Sigmoid colon (tissue), 7 donors: ENCODE measurements at places on chromosomes 16 and 17. TPM values are rescaled to one million over a fixed set of nuclear protein-coding genes. Genes with fewer than 3 reads are reported as not detected.
A peak's percentile ranks its signal among the peaks of the same experiment; 100 is the strongest.

- H3K27me3 ChIP-seq: peaks cover 46% of the 10 kb centered on the region
- H3K4me1 ChIP-seq: no peaks in the 10 kb centered on the region
- DNase-seq: no peak
- no peak overlapping the region for H3K27ac ChIP-seq
- H3K4me3 ChIP-seq: peak overlapping the region; percentile 47
Observed at GRCh38 chr17:11240041-11240840, 772 bp upstream of the SHISA6 start.

- DNase-seq: peak; percentile 71
- H3K4me1 ChIP-seq: peaks cover 15% of the 10 kb centered on the region
- H3K36me3 ChIP-seq: peaks cover 5% of the 10 kb centered on the region
- H3K27ac ChIP-seq: peak overlapping the region; percentile 75
- H3K27me3 ChIP-seq: no peaks in the 10 kb centered on the region
Observed at GRCh38 chr16:353404-354290, 1.1 kb upstream of the AXIN1 start.

- H3K27me3 ChIP-seq: no peaks in the 10 kb centered on the region
- no peaks in the 10 kb centered on the region for H3K36me3 ChIP-seq
- no peak for DNase-seq
- H3K4me3 ChIP-seq: no peak overlapping the region
Observed at GRCh38 chr17:43118679-43119615, 6.2 kb downstream of the BRCA1 start.

DNA sequence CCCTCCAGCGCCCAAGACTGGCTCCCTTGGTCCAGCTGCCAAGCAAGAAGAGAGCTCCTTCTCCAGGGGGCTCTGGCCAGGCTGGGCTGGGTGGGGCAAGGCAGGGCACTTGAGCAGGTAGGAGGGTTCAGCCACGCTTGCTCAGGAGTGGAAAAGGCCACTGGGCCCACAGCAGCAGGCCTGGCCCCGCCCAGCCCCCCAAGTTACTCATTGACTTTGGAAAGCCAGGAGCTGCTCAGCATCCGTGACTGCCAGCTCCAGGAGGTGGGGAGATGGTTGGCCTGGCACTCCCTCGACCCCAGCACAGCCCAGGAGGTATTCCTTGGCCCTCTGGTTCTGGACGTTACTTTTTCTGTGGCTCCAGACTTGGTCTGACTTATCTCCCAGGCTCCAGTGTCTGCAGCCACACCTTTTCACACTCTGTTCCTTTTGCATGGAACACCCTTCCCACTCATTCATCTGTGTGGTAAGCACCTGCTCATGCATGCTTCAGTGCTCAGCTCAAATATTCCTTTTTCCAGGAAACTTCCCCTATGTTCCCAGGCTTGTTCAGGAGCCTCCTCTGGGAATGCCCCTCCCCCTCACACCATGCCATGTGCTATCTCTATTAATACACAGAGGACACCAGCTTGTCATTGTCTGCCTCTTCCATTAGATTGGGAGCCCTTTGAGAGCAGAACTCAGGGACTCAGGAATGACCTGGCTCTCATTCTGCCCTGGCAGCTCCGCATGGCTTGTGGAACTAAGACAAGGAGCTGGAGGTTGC, at the start of gene CDH16:
TSS of gene CDH16 (minus strand) at position 83 of the 766 bp plus-strand sequence. CDS start 820 bp downstream, outside the sequence.
- H3K4me3 ChIP-seq: no peak within 1 kb of the TSS
- no peak within 1 kb of the TSS for H3K27ac ChIP-seq
- no peaks in the 10 kb centered on the region for H3K27me3 ChIP-seq
- peaks cover 38% of the 10 kb centered on the region for H3K4me1 ChIP-seq
- no peak for DNase-seq

DNA sequence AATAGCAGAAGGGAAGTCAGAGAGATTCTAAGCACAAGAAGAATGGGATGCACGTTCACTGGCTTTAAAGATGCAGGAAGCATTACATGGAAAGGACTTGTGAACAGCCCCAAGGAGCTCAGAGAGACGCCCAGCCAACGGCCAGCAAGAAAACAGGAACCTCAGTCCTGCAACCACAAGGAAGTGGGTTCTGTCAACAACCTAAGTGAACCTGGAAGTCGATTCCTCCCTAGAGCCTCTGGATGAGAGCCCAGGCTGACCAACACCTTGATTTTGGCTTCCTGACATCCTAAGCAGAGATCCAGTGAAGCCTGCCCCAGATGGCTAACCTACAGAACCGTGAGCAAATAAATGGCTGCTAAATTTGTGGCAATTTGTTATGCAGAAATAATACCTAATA, 24.5 kb downstream of the GPR142 start:
- no peak for DNase-seq
- no peaks in the 10 kb centered on the region for H3K27me3 ChIP-seq
- no peak overlapping the region for H3K4me3 ChIP-seq
- no peak overlapping the region for H3K27ac ChIP-seq

DNA sequence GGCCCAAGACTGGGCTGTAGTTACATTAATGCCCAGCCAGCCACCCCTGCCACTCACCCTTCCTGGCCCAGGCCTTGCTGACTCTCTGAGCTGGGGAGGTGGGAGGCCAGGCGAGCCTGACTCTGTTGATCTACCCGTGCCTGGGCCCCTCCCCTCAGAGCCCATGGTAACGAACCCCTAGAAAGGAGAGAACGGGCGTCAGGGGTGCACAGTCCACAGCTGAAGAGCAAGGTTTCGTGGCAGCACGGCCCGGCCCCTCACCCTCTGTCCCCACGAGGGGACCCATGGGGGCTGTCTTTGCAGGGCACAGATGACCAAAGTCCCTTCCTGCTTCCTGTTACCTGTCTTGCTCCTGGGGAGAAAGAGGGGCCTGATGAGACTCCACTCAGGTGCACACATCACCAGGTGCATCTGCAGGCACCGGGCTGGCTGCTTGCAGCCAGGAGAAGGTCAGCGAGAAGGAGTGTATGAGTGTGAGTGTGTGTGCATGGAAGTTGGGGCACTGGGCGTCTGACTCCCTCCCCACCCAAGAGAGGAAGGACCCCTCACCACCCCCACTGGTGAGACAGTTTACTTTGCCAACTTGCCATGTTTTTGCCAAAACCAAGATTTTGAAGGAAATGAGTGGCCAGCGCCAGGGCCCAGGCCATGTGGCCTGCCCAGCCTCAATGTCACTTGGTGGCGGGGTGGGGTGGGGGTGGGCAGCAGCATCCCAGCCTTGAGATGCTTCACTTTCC, 359.1 kb downstream of the SEC14L1 start:
- no peaks in the 10 kb centered on the region for H3K27me3 ChIP-seq
- H3K4me1 ChIP-seq: peaks cover 6% of the 10 kb centered on the region
- peaks cover 35% of the 10 kb centered on the region for H3K36me3 ChIP-seq
- no peak overlapping the region for H3K4me3 ChIP-seq
- H3K27ac ChIP-seq: no peak overlapping the region

DNA sequence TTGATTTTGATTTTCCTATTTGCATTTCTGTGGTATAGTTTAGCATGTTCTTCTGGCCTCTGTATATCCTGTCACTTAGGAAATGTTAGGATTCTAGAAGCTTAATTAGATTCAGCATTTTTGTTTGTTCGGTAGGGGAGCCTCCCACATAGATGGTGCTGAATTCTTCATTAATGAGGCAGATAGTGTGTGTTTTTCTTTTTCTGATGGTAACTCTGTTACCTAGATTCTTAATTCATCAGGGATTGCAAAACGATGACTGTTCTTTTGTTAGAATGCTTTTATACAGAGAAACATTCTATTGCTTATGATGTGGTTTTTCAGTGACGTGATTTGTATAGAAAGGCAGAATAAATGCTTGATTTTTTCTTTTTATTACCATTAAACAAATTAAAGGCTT, 19.0 kb downstream of the BANP start:
- peaks cover 3% of the 10 kb centered on the region for H3K36me3 ChIP-seq
- H3K27ac ChIP-seq: no peak overlapping the region
- peaks cover 14% of the 10 kb centered on the region for H3K4me1 ChIP-seq
- no peak for DNase-seq

DNA sequence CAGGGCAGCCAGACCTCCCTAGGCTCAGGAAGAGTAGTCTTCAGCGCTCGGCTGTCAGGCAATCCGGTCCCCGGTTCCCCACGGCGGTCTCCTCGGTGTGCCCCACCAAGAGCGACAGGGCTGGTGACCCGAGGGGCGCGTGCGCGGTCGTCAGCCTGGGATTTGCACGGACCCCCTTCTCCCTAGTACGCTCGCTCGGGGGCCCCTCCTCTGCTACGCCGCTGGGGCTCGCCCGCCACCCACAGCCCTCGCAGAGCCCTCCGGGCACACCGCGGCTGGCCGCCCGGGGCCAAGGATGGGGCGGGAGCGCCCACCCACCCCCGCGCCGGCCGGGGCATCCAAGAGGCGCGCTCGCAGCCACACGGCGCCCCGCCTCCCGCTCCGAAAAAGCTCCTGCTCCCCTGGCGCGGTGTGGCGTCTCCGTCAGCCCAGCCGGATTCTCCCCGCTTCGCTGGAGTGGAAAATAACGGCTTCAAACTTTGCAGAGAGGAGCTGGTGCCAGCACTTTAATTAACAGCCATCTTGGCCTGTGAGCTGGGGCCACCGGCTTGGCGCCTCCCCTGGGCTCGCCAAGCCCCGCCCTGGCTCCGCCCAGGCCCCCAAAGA, 2.1 kb upstream of the C1QL1 start:
- peak overlapping the region; percentile 81 for H3K27ac ChIP-seq
- H3K4me3 ChIP-seq: peak overlapping the region; percentile 50
- DNase-seq: peak; percentile 89
- H3K27me3 ChIP-seq: peaks cover 25% of the 10 kb centered on the region

DNA sequence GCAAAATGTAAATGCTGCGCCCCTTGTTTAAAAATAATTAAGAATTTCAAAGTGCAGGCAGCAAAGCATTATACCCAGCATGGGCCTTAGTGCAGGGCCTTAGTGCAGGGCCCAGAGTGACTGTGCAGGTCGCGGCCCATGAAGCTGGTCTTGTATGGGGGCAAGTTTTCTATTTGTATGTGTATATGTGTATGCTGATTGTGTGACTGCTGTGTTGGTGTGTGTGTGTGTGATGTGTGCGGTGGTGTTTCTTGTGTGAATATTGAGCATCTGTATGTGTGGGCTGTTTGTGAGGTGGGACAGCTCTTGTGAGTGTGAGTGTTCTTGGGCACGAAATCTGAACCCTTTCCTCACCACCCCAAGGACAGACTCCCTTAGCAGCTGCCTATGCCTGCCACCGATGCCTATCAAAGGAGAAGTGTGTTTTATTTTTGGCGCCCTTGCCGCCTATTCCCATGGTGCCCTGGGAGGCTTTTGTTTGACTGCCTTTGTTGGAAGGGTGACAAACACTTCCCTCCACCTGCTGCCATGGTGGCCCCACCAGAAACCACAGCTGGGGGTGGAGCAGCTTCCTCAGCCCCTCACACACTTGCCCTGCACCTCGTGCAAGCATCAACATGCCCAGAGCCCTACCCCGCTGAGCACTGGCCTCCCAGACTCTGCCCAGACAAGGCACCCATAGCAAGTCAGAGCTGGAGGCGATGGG, 18.0 kb downstream of the CCR7 start:
- H3K4me1 ChIP-seq: no peaks in the 10 kb centered on the region
- H3K36me3 ChIP-seq: no peaks in the 10 kb centered on the region
- DNase-seq: peak; percentile 65
- H3K4me3 ChIP-seq: no peak overlapping the region
- H3K27ac ChIP-seq: peak overlapping the region; percentile 74
- no peaks in the 10 kb centered on the region for H3K27me3 ChIP-seq

Gene TMEM100
- polyA plus RNA-seq: 5.4 TPM

Gene RNF222
- not detected for polyA plus RNA-seq

Gene STH
- not detected for polyA plus RNA-seq
